ENCODE measurements at places on chromosomes 1 and 21.

DNA sequence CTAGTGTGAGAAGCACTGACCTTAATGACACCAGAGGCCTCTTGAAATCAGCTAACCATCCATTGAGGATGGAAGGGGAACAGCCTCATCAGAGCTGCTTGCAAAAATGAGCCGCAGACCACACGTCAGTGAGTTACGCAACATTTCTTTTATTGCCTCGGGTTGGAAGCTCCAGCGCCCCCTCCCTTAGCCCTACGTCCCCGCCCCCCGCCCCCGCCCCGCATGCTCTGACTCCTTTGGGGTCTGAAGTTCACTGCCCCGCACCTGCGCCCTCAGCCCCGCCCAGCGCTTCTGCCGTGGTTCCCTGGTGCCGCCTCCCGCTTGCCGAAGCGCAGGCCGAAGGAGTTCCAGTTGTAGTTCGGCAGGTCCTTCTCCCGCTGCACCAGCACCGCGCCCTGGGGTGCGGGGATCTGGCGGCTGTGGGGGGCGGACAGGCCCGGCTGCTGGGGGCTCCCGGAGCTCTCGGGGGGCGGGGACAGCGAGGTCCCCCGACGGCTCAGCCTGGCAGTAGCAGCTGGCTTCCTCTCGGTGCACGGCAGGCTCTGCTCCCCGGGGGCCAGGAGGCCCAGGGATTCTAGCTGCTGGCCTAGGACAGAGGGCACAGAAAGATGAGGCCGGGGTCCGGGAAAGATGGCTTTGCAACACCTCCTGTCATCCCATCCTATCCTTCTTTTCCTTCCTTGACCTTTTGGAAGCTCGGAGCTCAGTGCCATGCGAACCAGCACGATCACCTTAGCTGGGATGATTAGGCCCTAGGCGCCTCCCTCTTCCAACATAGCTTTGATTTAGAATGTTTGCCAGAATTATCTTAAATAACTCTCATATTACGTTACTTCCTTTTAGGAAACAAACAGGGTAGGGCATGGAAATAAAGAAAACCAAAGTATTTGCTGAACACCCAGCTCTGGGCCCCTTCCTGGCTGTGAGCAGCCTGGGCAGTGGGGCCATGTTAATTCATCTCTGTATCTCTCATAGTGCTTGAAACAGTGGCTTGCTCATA lies 5.8 kb downstream of the KISS1 start:
- no peak for DNase-seq

DNA sequence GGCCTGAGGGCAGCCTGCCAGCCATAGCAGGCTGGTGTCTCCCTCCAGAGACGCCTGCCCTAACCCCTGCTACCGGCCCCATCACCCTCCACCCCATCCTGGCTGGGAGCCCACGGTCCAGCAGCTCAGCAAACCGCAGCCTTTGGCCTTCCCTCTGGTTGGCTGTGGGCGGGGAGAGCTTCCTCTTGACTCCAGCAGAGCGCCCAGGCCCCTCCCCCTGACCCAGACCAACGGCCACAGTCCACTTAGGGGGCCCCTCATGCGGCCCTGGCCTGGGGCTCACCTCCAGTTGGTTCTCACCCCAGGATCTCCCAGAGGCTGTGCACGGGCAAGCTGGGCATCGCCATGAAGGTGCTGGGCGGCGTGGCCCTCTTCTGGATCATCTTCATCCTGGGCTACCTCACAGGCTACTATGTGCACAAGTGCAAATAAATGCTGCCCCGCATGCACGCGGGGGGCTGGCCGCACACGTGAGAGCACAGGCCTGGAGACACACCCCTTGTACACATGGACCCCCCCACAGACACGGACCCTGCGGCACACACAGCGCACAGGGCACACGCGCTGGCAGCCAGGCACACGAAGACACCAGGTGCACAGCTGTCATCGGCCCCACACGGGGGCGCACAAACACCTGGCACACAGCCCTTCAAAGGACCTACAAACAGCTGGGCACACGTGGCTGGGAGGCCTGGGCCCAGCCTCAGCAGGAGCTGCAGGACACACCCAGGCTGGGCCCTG lies 3.1 kb downstream of the SMIM1 start:
- DNase-seq: peak; percentile 18

DNA sequence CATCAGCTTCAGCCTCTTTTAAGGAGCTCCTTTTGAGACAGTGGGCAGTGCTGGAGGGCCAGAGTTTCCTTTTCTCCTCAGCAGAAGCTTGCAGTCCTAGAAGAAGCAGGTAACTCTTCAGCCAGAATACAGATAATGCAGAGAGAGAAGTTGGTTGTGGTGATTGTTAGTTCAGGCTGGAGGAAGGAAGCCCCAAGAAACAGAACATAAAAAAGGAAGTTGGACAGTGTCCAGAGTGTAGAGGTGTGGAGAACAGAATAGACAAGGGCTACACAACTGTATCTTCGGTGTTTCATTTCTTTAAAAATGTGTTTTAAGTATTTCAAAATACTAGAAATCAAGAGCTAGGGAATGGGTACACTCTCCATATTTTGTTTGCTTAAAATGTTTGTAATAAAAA lies 6.4 kb upstream of the TACSTD2 start:
- DNase-seq: no peak

DNA sequence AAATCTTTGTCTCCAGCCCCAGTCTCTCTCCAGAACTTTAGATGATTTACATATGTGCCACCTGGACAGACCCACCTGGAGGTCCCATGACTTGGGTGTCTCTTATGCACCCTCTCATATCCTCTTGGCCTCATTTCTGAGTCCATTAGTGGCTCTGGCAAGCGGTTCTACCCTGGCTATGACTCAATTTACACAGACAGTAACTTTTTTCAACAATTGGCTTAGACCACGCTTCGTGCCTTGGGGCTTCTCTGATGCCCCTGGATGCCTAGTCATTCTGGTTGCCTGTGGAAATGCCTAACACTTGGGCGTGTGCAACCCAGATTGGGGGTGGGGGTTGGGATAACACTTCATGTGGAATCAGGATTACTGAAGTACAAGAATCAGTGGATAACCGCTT lies 57.1 kb upstream of the GADD45A start:
- DNase-seq: no peak

GRCh38 chr1:211734359-211734758 lies 58.9 kb upstream of the NEK2 start:
- no peak for DNase-seq

DNA sequence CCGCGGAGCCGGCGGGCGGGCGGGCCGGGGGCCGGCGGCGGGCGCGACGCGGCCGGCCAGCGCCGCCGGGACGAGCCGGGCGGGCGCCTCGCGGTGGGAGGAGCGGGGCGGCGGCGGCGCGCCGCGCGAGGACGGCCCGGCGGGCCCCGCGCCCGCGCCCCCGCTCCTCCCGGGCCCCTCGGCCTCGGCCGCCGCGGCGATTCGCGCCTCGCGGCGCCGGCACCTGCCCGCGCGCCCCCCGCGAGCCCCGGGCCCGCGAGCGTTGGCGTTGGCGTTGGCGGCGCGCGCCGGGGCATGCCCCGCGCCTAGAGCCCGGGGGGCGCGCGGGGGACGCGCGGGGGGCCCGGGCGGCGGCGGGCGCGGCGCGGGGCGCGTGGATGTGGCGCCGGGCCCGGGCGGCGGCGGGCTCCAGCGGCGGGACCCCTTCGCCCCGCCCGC lies at the start of gene SKI:
TSS of gene SKI (plus strand) at position 163 of the 438 bp plus-strand sequence. CDS start 448 bp downstream, outside the sequence.
- no peak for DNase-seq

- no peak for DNase-seq
Observed at GRCh38 chr21:45910548-45911221, 70.9 kb upstream of the COL6A1 start.

DNA sequence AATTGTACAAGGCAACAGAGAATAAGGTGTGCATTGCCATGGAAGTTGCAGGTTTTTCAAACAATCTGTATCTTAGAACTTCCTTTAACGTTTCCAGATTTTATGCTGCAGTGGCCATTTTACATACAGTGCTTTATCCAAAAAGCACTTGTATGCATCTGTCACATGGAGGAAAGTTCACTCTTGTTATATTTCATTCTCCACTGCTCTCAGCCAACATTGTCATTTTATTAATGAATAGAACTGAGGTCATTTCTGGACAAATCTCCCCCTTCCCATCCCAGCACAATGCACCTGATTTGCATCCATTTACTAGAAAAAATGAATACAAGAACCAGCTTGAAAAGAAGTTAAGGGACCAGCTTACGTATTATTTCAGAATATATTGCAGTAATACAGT lies 342.0 kb downstream of the USP25 start:
- DNase-seq: no peak

DNA sequence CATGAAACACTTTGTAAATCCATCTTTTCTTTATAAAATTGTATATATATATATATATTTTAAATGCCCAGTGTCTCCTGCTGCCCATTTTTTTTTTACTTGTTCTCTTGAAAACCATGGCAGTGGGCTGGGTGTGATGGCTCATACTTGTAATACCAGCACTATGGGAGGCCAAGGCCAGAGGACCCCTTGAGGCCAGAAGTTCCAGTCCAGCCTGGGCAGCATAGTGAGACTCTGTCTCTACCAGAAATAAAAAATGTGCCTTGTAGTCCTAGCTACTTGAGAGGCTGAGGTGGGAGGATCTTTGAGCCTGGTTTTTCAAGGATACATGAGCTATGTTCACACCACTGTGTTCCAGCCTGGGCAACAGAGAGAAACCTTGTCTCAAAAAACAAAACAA lies 62.2 kb downstream of the HS2ST1 start:
- DNase-seq: no peak

- DNase-seq: no peak
Observed at GRCh38 chr21:36023092-36023480, 37.2 kb downstream of the SETD4 start.

- no peak for DNase-seq
Observed at GRCh38 chr1:223035724-223036478, 107.1 kb downstream of the TLR5 start.

GRCh38 chr1:117710710-117711109 lies 104.9 kb downstream of the TENT5C start:
- no peak for DNase-seq

GRCh38 chr1:2241820-2242219 lies 13.7 kb downstream of the SKI start:
- DNase-seq: no peak

- no peak for DNase-seq
Observed at GRCh38 chr1:242847390-242847993, 323.0 kb upstream of the PLD5 start.

DNA sequence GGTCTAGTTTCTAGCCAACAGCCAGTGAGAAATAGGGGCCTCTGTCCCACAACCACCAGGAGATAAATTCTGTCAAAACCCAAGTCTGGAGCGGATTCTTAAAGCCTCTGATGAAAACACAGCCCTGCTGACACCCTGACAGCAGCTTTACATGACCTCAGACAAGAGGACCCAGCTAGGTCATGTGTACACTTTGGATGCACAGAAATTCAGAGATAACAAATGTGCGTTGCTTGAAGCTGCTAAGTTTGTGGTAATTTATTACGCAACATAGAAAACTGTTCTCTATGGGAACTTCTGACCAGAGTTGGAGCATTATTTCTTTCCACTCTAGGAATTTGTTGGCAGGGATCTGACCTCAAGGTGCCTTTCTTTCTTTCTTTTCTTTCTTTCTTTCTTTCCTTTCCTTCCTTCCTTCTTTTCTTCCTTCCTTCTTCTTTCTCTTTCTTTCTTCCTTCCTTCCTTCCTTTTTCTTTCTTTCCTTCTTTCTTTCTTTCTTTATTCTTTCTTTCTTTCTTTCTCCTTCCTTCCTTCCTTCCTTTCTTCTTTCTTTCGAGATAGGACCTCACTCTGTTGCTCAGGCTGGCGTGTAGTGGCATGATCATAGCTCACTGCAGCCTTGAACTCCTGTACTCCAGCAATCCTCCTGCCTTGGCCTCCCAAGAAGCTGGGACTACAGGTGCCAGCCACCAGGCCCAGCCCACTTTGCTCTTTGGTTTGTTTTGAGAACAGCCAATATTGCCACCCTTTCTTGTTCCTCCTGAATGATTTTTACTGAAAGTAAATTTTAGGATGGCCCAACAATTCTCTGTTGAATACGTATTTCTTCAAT lies 14.9 kb upstream of the HMGCS2 start:
- no peak for DNase-seq

DNA sequence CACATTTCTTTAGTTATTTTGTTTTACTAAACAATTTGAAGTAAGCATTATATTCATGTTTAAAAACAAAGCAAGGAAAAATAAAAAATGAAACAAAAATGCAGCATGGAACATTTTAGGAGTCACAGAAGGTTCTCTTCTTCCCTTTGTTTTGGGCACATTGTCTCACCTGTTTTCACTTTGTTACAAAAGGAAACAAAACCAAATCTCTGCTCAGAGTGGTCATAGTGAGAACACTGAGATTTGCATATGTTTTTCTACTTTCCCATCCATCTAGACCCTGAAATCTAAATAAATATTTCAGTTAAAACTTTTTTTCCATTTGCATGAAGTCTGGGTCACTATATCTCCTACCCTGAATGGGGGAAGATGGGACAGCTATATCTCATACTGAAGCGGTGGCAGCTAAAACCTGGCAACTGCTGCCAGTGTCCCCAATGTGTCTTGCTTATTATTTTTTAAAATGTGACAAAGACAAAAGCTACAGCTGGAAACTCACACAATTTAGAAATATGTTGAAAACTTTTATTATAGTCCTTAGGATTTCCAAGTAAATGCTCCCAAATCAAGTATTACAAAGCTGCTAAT lies 3.5 kb downstream of the EXOC8 start:
- no peak for DNase-seq

DNA sequence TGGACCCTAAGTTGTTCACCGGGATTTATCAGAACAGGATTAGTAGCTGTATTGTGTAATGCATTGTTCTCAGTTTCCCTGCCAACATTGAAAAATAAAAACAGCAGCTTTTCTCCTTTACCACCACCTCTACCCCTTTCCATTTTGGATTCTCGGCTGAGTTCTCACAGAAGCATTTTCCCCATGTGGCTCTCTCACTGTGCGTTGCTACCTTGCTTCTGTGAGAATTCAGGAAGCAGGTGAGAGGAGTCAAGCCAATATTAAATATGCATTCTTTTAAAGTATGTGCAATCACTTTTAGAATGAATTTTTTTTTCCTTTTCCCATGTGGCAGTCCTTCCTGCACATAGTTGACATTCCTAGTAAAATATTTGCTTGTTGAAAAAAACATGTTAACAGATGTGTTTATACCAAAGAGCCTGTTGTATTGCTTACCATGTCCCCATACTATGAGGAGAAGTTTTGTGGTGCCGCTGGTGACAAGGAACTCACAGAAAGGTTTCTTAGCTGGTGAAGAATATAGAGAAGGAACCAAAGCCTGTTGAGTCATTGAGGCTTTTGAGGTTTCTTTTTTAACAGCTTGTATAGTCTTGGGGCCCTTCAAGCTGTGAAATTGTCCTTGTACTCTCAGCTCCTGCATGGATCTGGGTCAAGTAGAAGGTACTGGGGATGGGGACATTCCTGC lies 3.9 kb upstream of the OLFML3 start:
- no peak for DNase-seq

- DNase-seq: peak; percentile 65
Observed at GRCh38 chr1:26363549-26364448, 8.8 kb downstream of the ZNF683 start.

GRCh38 chr1:197081117-197081753 lies 14.2 kb upstream of the F13B start:
- DNase-seq: no peak

DNA sequence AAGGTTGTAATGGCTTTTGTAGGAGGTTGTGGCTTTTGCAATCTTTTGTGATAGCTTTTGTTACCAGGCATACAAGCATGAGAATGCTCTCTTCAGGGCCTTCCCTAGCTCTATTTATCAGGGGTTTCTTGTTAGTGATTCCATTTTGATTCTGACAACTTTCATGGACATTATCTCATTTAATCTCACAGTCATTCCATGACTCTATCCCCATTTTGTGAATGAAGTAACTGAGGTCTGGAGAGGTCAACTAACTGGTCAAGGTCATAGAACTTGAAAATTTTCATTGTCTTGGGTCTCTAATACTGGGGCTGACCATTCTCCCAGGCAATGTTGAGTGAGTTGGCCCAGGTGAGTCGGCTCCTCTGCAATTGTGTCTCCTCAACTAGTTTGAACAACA lies 11.2 kb upstream of the LAMTOR5 start:
- no peak for DNase-seq
